Activated CD8-positive, alpha-beta memory T cell treated with anti-CD3 and anti-CD28 coated beads for 4 hours (primary cell): ENCODE measurements at places on chromosomes 5 and 9.

DNA sequence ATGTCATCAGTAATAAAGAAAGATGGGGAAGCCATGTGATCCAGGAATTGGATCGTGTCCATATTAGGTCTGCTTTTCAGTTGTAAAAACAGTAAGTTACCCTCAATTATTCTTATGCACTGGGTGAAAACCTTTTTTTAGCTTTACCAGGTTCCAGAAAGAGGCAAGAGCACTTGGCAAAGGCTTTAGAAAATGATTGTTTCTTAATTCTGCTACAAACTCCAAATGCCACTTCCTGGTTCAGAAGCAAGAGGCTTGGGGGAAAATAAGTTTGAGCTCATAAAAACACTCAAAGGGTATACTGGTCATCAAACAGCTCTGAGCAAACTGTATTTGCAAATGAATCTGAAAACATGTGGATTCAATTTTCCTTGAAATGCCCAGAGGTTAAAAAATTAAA lies 615.6 kb downstream of the EBF1 start:
- DNase-seq, result no peak

DNA sequence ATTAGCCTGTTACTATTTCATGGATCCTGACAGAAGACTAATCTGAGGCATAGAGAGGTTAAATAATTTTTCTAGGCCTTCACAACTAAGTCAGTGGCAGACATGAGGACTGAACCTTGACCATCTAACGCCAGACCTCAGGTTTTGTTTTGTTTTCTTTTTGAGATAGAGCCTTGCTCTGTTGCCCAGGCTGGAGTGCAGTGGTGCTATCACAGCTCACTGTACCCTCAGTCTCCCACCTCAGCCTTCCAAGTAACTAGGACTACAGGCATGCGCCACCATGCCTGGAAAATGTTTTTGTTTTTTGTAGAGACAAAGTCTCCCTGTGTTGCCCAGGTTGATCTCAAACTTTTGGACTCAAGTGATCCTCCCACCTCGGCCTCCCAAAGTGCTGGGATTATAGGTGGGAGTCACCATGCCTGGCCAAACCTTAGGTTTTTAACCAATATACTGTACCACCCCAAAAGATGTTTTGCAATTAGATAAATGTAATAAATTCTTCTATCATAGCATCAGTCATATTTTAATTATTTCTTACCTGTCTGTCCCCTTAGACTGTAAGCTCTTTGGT lies 35.4 kb downstream of the ERCC6L2 start:
- DNase-seq, result no peak

- DNase-seq, result no peak
Measured at GRCh38 chr5:124030043-124030491, 518.1 kb downstream of the CSNK1G3 start.

DNA sequence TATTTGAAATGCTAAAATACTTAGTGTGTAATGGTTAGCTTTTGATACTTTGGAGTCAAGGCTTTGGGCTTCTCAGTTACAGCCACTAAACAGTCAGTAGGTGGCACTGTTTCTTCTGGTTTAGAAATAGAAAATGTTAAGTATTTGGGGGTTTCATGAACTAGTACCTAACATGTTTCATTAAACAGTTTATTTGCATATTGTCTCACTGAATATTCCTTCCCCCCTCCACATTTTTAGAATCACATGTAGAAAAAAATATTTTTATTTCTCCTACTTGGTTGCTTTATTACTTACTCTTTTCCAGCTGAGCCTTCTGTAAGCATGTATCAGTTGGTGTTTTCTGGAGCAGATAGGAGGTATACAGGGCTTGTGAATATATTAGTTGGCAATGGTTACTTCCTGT lies 48.0 kb downstream of the IPO11 start:
- no peak for DNase-seq

DNA sequence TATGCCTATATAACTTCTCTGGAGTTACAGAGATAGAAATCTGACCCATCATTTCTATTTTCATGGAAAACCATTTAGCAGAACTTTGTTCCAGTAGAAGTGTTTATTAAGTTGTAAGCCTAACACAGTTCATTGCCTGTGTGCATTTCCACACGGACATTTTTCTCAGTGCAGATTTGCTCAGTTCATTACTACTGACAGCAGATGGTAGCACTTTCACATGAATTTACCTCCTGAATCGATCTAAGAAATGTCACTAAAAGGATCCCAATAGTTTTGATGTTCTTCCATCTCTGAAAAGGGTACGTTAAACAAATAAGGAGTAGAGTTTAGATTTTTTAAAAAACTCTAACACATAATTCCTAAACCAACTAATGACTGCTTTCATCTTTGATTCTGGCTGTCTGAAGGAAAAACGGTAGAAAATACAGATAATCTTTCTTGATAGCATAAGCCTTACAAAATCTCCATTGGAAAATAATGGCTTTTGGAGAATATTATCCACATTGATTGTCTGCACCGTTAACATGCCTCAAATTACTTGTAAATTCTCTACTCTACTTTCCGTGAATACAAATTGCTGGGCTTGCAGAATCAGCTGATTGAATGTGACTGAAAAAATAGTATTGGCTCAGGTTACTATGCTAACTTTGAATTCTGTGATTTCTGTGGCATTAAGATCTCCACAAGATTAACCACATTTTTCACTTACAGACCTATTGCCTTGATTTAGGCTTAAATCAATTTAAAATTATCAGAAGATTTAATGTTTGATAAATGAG lies 33.1 kb downstream of the RPS23 start:
- no peak for DNase-seq
